ENCODE measurements at places on chromosomes 7 and 10.

GRCh38 chr10:100738055-100738827, 7.1 kb upstream of the PAX2 start:
- DNase-seq = no peak

GRCh38 chr10:30366829-30367228, 17.8 kb upstream of the MTPAP start:
- DNase-seq = no peak

DNA sequence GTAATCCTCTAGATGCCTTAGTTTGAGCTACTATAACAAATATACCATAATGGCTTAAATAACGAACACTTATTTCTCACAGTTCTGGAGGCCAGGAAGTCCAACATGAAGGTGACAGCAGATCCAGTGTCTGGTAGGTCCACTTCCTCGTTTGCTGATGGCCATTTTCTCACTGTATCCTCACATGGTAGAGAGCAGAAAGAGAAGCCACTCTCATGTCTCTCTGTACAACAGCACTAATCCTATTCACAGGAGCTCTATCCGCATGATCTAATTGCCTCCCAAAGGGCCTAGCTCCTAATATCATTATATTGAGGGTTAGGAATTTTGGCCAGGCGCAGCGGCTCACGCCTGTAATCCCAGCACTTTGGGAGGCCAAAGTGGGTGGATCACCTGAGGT, 10.2 kb downstream of the HIBADH start:
- no peak for DNase-seq

DNA sequence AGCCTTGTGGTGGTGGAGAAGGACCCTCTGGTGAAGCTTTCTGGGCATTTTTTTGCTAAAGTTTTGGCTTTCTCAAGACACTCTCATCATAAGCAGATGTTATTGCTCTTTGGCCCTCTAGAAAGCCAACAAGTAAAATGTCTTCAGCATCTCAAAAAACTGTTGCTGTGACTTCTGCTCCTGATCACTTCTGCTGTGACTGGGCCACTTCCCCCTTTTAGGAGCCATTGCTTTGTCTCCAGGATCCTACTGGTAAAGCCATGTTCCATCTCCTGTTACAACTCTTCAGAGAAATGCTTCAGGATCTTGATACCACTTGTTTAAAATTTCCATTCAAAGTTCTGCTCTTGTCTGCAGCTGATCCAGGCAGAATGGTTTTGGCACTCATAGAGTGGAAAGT, 10.9 kb downstream of the PARP12 start:
- DNase-seq = no peak

DNA sequence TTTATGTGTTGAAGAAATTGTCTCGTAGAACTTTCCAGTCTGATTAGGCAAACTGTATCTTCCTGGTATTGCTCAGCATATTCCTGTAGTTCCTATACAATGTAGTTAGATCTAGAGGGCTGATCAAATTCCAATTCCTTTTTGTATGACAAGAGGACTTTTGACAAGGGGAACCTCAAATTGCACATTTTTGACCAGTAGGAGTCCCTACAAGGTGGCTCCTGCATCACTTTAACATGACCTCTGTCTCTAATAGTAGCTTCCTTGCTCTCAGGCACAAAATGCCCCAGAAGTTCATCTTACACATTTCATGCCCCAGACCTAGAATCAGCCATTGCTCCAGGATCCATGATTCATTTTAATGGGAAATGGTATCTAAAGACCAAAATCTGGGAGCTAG, 18.7 kb downstream of the HERPUD2 start:
- no peak for DNase-seq

GRCh38 chr10:62618054-62618453, 186.5 kb upstream of the ADO start:
- no peak for DNase-seq

GRCh38 chr10:37269554-37270256, 144.3 kb downstream of the ANKRD30A start:
- DNase-seq = no peak

DNA sequence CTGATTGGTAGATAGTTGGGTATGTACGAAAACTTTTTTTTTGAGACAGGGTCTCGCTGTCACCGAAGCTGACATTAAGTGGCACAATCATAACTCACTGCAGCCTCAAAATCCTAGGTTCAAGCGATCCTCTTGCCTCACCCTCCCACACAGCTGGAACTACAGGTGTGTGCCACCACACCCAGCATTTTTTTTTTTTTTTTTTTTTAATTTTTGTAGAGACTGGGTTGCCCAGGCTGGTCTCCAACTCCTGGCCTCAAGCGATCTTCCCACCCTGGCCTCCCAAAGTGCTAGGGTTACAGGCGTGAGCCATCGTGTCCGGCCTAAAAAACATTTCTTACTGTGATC, 1.5 kb upstream of the LRRC27 start:
- DNase-seq = no peak

- DNase-seq = no peak
Measured at GRCh38 chr7:70114806-70115205, 516.5 kb downstream of the AUTS2 start.

DNA sequence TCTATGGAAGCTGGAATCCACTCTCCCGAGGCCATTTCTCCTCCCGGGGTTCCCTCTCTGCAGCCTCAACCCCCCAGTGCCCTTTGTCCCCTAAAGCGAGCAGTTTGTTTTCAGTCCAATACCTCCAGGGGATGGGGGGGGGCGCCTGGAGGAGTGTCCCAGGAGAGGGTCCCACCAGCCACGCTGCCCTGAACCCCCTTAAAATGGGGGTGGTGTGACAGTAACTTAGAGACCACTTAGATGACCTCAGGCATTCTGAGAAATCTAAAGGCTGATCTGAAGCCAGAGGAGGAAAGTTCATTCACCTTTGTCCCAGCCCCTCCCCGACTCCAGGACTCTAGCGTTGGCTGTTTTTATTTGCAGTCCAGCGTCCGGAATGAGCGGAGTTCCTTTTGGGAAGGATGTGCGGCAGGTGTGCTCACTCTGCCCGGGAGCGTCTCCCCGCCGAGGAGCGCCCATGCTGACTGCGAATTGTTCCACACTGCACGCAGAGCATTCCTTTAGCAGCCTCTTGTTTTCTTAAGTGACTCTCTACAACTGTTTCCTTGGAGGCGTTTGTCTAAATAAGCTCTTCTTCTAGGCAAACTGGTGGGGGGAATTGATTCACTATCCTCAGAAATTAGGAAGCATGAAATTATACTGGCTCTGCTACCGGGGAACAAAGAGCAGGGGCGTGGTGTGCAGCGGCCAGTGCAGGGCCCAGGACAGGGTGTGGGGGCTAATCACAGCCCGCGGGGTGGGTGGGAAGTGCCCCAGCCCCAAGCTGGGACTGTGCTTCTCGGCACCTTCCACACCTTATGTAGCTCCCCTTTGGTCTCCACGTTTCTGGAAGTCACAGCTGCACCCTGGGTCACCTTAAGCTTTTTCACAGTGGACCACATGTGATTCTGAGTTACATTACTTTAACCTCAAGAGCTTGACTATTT, 46.3 kb downstream of the SYPL1 start:
- DNase-seq = no peak

DNA sequence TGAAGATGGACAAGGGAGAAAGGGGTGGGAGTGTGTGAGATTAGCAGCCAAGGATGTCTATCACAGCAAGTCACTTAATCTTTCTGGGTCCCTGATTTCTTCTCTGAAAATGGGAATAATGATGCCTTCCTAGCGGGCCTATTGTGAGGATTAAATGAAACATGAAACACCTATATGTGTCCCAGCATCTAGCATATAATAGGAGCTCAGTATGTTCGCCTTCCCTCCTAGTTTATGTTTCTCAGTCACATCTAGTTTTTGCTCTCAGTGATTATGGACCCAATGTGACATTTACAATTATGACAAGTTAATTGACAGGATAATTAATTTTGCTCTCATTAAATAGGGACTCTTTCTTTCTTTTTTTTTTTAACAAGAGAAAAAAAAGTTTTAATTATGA, 252.9 kb downstream of the SNX13 start:
- DNase-seq = no peak

DNA sequence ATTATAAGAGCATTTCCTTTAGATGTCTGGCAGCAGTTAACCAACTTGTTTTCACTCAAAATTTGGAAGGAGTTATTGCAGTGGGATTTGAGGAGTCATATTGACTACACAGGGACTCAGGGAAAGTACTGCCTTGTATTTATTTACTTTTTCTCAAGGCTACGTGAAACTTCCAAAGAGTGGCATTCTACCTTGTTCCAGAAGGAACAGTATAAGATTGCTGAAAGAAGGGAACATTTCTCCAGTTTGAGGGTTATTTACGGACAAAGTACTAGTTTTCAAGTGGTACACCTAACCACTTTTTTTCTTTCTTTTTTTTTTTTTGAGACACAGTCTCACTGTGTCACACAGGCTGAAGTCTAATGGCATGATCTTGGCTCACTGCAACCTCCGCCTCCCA, 5.1 kb downstream of the MORN4 start:
- DNase-seq = no peak

GRCh38 chr10:84247496-84247895, 2.6 kb downstream of the RGR start:
- DNase-seq = no peak

GRCh38 chr10:102241032-102241443, 274 bp downstream of the PITX3 start:
- no peak for DNase-seq

DNA sequence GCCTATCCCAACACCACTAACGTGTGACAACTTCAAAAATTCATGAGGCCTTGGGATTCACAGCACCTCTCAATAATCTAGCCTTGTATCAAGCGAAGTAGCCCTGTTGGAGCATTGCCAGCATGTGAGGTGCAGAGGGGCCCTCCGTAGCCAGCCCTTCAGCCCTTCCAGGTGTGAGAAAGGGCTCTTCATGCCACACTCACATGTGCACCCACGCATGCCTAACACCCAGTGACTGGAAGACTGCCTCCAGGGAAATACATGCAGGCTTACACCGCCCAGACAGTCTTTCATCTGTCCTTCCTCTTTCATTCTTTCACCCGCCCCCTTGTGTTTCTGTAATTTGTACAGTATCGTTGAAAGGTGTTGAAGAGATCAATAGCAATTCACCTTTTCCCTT, 26.1 kb downstream of the LRRC4 start:
- no peak for DNase-seq

GRCh38 chr7:132461032-132461592, 115.2 kb downstream of the PLXNA4 start:
- peak; percentile 43 for DNase-seq

GRCh38 chr7:135717693-135718092, 10.3 kb downstream of the SLC13A4 start:
- no peak for DNase-seq

DNA sequence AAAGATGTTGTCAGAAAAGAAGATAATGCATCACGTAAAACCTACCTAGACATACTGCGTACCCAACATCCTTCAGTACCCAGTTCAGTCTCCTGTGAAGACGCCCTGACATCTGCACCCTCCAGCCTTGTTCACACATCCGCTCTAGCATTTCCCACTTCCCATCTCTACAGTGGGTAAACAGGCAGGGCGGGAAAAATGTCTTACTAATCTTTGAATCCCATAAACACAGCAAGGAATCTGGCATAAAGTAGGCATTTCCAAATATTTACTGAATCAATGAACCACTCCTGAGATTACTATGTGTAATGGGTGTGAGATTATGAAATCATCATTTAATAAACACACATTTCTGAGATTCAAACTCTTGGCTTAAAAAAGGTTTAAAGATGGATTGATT, 132.8 kb downstream of the GLI3 start:
- no peak for DNase-seq

DNA sequence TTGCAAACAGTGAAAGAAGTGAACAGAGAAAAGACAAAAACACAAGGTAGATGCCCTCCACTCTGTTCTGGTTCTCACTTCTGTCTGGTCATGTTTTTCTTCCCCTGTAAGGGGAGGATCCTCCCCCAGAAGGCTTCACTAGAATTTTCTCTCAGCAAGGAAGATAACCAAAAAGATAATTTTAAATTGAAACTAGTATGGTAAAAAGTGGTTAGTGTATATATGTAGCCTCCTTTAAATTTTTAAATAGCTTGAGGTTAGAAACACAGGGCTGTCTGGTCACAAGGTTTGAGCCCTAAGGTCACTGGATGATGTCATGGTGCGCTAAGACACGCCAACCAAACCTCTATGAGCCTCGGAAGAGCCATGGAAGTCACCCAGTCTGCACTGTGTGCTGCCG, 5.6 kb upstream of the PKD1L1 start:
- DNase-seq = no peak

- DNase-seq = no peak
Measured at GRCh38 chr7:29479301-29480200, 84.1 kb upstream of the PRR15 start.

GRCh38 chr10:82282782-82283456, 407.9 kb downstream of the NRG3 start:
- DNase-seq = no peak

DNA sequence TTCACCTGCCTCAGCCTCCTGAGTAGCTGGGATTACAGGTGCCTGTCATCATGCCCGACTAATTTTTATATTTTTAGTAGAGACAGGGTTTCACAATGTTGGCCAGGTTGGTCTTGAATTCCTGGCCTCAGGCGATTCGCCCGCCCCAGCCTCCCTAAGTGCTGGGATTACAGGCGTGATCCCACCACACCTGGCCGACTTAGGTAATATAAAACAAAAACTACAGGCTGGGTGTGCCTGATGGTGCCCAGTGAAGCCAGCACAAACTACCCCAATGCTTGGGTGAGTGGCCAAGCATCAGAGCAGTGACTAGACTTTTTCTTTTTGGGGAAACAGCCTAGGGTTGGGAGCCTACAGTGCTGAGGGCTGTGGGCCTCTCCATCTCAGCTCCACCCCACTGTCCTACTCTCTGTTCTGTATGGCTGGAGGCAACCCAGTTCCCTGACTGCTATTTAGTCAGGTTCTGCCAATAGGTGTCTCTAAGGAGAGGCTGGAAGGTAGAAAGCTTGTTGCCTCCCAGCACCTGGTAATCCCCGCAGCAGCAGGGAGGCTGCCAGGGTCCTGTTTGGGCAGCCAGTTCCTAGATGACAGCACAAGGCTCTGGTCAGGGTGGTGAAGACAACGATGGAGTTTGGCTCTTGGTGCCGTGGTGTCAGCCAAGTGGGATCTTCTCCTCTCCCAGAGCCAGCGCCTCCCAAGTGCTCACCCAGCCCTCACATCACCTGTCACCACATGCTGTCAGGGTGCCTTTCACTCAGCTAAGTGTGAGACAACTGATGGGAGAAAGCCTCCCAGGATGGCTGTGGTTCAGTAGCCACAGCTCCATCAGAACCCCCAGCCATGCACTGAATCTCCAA, 10.4 kb upstream of the NACAD start:
- no peak for DNase-seq

DNA sequence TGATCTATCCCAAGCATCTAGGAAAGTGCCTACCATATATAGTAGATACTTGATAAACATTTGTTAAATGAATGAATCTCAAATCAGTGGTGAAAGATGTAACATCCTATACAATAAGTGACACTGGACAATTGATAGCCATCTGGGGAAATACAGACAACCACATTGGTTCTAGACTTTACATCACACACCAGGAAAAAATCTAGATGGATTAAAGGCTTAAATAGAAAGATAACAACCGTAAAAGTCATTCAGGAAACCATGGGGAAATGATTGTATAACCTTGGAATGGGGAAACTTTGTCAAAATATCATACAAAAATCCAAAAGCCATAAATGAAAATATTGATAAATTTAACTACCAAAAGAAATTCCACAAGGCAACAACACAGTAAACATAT, 7.0 kb upstream of the GARIN1A start:
- no peak for DNase-seq
